NCI-H2171 (cell line): ENCODE measurements at places on chromosomes 4 and X.

GRCh38 chrX:44903830-44904530 is 31.0 kb downstream of the KDM6A start:
- DNase-seq: no peak

DNA sequence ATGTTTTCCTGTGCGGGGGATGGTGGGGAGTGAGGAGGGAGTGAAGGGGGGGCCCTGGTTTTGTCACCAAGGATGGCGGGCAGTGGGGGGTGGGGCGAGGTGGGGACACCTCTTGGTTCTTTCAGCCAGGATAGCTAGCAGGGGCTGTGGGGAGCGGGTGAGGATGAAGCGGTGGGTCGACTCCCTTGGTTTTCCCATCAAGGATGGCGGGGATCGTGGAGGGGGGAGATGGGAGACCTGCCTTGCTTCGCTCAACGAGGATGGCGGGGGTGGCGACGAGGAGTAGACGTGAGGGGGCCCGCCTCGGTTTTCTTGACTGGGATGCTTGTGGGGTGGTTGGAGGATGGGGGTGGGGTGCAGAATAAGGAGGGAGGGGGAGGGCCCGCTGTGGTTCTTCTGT is 643 bp downstream of the FHL1 start:
- DNase-seq: no peak

- DNase-seq: no peak
Measured at GRCh38 chr4:156751486-156751885, 220.1 kb downstream of the PDGFC start.

- DNase-seq: no peak
Measured at GRCh38 chr4:189128341-189128740, 812.3 kb upstream of the FRG1 start.

GRCh38 chrX:133258481-133258880 is 40.3 kb upstream of the TFDP3 start:
- DNase-seq: no peak

DNA sequence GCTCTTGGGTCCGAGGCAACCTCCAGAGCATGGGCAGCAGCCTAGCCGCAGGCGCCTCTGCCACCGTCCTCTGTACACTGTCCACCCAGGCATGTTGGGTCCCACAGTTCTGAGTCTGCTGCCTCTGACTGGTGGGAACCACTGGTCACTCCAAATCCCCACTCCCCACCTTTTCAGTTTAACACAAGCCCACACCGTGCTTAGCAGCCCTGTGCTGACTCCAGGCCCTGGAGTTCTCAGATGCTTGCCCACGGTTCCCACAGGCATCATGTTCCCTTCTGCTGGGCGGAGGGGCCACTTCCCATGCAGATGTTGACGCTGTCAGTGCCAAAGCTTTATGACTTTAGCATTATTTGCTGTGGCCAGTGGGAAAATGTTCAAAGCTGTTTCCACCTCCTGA is 104.5 kb downstream of the SCD5 start:
- DNase-seq: no peak

- DNase-seq: no peak
Measured at GRCh38 chrX:128780934-128781333, 728.7 kb upstream of the ACTRT1 start.

GRCh38 chrX:116239944-116240840 is 69.6 kb downstream of the AGTR2 start:
- DNase-seq: no peak

DNA sequence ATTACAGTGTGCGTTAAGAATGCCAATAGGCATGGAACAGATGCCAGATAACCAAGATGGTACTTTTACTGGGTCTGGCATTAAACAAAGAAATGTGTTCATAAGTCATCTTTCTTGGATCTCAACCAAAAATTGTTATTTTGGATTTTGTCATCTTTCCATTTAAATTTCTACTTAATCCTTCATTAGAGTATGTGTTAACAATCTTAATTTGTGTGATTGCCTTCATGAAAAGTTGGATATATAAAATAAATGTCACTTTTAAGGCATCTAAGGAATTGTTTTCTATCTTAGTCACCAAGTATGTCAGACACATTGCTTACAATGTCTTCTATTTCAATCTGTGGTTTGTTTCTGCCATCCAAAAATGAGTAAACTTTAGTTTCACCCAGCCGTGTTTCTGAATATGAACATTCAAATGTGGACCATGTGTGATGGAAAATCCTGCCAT is 87.5 kb downstream of the PALLD start:
- DNase-seq: no peak

DNA sequence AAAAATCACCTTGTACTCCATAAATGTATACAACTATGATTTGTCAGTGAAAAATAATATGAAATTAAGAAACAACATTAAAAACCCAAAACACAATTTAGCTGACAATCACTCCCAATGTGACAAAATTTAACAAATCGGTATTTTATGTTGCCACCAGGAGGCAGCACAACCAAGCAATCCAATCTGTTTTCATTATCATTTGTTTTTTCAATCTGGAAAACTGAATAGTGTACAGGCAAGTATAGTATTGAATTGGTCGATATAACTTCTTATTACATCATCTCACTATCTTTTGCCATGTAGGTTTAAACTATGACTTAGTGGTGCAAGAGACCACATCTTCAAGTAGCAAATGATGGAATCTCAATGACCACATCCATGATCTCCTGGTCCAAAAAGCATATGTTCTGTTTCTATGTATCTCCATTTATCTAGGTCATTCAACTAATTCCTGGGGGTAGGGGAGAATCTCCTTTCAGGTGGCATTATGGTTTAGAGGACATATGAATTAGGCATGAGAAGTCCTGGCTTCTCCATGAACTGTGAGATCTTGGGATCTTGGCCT is 112.9 kb upstream of the AGA start:
- DNase-seq: no peak

GRCh38 chr4:158050942-158051341 is 121.9 kb downstream of the GASK1B start:
- no peak for DNase-seq

DNA sequence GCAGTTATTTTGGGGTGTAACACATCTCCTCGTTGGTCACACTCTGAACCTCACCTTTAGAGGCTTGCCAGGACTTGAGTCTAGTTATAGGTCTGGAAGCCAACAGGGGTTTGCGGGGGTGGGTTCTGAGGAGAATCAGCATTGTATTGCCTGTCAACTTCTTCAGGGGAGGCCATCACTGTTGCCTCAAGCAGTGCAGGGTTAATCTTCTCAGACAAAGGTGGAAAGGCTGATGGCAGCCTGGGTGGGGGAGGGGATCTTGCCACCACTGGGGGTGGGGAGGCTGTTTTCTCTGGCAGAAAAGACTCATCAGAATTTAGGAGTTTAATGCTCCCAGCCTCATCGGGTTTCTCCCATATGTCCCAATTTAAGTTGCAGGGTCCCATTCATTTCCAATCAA is 387.8 kb downstream of the PRR32 start:
- no peak for DNase-seq

DNA sequence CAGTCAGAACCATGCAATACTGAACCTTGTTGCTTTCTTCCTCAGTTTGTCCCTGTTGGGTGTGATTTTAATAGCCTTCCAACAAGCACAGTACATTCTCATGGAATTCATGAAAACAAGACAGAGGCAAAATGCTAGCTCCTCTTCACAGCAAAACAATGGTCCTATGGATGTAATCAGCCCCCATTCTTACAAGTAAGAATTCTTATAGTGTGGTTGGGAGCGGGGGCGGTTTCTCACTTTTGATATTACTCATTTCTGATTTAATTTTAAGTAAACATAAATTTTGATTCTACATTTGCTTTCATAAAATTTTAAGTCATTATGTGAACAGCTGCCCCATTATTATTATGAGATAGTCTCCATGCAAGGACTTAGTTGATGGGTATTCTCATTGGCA is 80.8 kb upstream of the TLR2 start:
- no peak for DNase-seq

GRCh38 chr4:127214016-127214415 is 418.7 kb upstream of the INTU start:
- DNase-seq: no peak

DNA sequence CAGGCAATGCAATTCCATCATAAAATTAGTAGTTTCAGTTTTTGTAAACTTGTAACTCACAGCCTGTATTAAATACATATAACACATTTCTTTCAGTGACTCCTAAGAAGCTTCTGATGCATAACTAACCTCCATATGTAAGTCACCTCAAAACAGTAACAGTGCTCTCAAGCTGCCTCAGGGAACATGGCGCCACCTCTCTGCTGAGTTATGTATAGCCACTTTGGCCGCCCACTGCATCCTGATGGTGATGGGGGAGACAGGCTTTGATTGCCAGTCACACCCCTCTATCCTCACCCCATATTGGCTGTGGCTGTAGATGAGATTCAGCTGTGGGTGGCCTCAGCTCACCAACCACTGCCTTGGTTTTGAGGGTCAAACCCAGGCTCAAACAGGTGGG is 54.3 kb downstream of the LRBA start:
- DNase-seq: no peak

- DNase-seq: no peak
Measured at GRCh38 chrX:118644378-118644777, 83.0 kb upstream of the IL13RA1 start.

- DNase-seq: no peak
Measured at GRCh38 chr4:185878633-185879032, 66.6 kb upstream of the SORBS2 start.

DNA sequence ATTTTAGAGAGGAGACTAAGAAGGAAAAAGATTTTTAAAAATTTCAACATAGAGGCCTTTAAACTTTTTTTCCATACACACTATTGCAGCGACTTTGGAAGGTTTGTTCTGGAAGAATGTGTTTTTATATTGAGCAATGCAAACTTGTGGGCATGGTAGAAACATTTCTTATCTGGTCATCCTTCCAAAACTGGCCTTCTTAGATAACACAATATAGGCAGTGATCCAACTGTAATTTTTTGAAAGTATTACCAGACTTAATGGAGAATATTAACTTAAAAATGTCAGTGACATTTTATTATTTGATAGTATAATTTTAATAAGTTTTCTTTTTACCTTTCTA is 25.6 kb downstream of the FHDC1 start:
- DNase-seq: no peak

- DNase-seq: no peak
Measured at GRCh38 chrX:70033348-70034051, 16.2 kb downstream of the AWAT2 start.

- DNase-seq: no peak
Measured at GRCh38 chrX:44914532-44915198, 41.7 kb downstream of the KDM6A start.
